ENCODE measurements at places on chromosomes 2 and 18.

DNA sequence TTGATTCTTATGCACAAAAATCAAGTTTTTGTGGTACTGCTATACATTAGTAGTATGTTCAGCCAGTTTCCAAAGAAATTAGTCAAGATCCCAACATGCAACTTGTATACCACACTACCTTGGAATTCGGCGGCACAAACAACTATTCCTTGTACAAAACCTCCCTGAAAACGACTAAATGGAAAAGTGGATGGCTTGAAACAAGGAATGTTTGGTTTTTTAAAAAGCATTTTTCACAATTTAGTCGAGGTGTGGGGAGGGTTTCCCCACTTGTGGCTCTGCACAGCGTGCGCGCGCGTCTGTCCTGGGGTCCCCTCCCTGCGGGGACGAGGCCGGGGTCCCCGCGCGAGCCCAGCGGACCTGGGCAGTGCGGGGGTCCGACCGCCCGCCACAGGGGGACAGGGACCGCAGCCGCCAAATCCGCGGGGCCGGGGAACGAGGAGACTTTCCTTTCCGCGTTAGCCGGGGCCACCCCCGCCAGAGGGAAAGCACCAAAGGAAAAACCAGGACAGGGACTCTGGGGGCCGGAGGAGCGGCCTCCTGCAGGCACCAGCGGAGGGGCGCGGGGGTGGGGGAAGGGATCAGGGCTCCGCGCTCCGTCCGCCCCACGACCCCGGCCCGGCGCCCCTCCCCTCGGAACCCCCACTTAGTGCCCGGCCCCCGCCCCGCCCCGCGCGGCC, 534 bp upstream of the SOCS6 start:
- peak; percentile 51 for DNase-seq

GRCh38 chr18:49814147-49814499, 790 bp upstream of the ACAA2 start:
- DNase-seq: peak; percentile 52

- DNase-seq: peak; percentile 51
Measured at GRCh38 chr18:25832001-25832604, 258.3 kb downstream of the SS18 start.

DNA sequence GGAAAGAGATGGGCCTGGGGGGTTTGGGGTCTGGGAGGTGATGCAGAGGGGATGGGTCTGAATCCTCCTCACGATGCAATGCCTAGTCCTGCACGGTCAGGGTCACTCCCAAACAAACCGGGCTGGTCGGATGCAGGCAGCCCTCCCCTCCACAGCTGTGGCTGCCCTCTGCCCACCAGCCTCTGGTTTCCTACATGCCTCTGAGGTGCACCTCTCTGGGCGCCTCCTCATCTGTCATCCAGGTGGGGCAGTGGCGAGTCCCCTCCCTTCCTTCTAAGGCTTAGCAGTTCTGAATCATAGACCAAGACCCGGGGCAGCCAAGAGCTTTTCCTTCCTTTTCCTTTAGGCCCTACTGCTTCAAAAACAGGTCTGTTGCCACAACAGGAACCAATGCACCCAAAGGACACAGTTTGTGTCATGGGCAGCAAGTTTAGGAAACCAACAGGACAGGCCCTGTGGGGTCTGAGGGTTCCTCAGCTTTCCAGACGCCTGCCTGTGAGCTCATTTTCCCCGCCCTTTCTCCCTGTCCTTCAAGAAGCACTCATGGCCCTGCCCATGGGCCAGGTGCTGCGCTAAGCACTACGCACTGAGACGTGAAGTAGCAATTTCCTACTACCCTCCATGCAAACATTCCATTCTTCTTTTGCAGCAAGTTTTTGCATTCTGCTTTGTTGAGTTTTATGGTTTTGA, 6.5 kb upstream of the MAL start:
- no peak for DNase-seq

DNA sequence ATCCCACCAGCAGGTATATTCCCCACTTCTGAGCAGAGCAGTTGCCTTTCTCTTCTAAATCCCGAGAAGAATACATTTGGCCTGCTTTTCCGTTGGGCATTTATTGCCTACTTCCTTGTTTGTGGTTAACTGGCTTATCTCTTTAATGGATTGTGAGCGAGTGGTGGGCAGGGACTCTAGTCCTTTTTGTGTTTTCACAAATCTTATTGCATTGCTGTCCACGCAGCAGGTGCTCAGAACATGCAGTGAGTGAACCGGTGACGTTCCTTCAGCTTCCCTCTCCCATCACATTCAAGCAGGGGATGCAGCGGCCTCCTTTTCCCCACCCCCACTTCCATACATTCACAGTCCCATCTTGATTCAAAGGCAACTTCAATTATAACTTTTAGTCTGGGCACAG, 28.9 kb upstream of the GAREM2 start:
- no peak for DNase-seq

DNA sequence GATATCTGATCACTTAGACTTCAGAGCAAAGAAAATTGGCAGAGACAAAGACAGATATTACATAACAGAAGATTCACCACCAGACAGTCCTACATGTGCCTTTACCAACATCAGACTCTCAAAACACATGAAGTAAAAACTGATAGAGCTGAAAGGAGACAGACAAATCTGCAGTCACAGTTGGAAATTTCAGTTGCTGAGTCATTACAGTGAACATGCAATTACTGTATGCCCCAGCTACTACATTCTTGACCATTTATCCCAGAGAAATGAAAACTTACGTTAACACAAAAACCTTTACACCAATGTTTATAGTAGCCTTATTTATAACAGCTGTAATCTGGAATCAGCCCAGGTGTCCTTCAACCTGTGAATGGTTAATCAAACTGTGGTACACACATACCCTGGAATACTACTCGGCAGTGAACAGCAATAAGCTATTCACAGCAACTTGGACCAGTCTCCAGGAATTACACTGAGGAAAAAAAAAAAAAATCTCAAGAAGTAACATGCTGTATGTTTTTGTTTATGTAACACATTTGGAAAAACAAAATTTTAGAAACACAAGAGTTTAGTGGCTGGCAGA, 7.5 kb upstream of the SCLY start:
- DNase-seq: no peak

DNA sequence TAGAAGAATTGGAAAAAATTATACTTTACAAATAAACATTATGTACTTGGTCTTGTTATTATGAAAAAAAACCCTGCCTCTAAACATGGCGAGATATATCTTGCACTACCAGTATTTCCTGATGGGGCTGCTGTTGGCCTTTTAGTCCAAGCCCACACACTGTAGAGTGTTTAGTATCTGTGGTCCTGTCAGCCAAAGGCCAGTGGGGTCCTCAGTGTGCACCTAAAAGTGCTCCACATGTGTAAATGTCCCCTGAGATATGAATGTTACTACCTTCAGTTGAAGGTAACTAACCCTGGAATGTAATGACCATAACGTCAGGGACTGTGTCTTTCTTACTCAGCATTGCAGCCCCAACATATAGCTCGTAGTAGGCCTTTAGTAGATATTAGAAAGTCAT, 71.1 kb upstream of the HK2 start:
- DNase-seq: no peak

- no peak for DNase-seq
Measured at GRCh38 chr2:9337901-9338300, 85.4 kb downstream of the ITGB1BP1 start.

DNA sequence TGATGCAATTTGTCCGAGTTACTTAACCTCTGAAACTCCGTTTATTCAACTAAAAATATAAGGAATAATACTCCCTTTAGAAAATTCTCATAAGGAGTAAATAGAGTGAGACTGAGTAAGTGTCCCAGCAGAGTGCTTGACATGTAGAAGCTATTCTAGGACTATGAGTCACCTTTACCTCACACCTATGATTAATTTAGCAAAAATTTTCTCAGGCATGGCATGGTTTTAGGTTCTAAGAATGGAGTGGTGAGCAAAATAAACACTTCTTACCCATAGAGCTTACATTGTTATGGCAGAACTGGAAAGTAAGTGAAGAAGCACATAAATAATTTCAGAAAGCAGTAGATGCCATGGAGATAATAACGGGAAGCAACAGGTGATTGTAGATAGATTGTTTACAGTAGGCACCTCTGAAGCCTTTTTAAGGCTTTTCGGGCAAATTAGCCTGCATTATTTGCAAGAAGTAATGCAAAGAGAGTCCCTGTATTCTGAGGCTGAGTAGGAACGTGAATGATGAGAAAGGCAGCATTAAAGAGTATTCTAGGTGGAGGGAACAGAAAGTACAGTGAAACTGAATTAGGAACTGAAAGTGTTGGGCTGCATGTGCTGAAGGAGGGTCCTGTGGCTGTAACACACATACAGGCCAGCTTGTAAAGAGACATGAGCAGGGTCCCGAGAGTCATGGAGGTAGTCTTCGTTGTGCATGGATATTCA, 209.2 kb downstream of the ZNF407 start:
- DNase-seq: no peak

GRCh38 chr2:114616-115015, 68.3 kb upstream of the FAM110C start:
- no peak for DNase-seq

DNA sequence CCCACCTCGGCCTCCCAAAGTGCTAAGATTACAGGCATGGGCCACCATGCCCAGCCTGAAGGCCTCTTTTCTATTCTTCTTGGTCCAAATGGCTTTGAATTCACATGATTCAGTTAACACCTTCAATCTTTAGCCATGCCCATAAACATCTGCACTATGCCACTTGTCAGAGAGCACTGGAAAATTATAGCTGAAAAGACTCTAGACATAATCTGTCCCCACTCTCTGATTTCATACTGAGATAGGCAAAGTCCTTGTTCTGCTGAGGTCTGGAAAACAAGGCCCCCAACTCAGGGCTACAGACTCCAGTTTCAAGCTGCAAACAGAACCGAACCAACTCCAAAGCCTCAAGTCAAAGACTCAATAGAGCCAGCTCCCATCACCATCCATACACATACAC, 170.7 kb downstream of the ANTXR1 start:
- DNase-seq: no peak

DNA sequence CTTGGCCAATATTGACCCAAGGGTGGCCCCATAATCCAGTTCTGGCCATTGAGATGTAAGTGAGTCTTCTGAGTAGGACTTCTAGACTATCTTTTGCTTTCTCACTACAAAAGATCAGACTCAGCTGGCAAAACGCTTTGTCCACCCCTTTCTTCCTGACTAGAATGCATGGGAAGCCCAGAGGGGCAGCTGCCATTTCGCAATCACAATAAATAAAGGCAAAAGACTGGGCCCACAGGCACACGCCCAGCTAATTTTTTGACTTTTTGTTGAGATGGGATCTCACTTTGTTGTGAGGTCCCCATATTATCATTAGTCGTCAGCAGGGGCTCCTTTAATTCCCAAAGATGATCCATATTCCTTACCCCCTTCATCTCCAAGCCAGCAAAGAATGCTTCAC, 41.1 kb upstream of the SGPP2 start:
- DNase-seq: no peak

GRCh38 chr18:57175532-57175931, 28.6 kb downstream of the BOD1L2 start:
- DNase-seq: no peak

DNA sequence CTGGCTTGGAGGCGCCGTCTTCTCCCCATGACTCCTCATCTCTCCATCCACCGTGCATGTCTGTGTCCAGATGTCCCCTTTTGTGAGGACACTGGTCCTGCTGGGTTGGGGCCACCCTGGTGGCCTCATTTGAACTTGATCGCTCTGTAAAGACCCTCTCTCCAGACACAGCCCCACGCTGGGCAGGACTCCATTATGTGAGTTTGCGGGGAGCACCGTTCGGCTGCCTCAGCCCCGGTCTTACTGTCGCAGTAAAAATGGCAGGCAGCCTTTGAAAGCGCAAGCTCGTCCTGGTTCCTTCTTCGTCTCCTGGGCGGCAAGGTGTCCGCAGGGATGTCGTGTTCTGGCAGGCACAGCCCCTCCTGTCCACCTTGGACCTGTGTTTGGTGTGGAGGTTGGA, 17.7 kb downstream of the NFATC1 start:
- DNase-seq: no peak

- no peak for DNase-seq
Measured at GRCh38 chr2:239723486-239724193, 301.5 kb downstream of the NDUFA10 start.

GRCh38 chr18:62264984-62265383, 60.1 kb upstream of the TNFRSF11A start:
- no peak for DNase-seq

DNA sequence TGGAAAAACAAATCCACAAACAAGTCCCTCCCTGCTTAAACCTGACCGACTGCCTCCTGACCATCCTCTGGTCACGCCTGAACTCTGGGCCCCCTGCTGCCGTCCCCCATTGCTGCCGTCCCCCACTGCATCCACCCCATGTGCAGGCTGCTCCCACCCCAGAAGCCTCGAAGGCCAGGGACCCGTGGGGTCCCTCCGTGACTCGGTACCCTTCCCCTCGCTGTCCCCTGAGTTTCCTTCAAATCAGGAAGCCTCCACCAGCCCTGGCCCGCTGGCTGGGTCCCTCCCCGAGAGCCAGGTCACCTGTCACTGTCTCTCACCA, 17.9 kb upstream of the AGXT start:
- no peak for DNase-seq

DNA sequence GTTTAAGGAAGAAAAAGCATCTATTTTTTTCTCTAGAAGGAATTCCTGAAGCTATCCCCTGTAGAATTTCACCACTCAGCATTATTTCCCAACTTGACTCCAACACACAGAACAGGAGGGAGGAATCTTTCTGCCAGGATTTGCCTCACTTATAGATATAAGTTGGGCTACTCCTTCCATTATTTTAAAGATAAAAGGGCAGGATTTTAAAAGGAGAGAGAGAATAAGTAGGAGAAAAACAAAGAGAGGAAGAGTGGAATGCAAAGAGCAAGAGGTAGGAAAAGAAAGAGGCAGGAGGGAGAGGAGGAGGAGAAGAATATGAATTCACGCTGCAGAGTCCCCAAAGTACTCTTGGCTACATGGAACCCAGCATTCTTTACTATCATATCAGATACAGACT, 182.5 kb downstream of the TCF4 start:
- no peak for DNase-seq

DNA sequence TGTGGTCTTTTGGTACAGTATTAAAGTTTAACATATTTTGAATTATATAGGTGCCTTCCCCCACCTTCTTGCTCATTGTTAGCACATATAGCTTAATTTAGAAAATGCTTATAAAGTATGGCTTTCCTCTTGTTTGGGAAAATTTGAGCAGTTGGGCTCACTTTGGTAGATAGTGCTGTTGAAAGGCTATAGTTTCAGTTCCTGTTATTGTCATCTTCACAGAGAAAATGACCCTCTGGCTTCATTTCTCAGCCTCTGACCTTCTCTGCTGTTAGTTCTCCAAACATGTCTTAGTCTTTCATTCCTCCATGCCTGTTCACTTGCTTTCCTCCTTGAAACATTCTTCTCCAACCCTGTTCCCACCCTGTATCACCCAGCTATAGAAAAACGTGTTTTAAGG, 200.6 kb downstream of the WDR7 start:
- DNase-seq: no peak

- no peak for DNase-seq
Measured at GRCh38 chr18:69889009-69889408, 58.7 kb downstream of the CD226 start.

GRCh38 chr2:157803952-157804351, 72.2 kb downstream of the ACVR1 start:
- no peak for DNase-seq

GRCh38 chr2:231290321-231291015, 92.0 kb downstream of the ARMC9 start:
- no peak for DNase-seq

Data from A673 (cell line).